ENCODE measurements at places on chromosomes 6 and 20.

DNA sequence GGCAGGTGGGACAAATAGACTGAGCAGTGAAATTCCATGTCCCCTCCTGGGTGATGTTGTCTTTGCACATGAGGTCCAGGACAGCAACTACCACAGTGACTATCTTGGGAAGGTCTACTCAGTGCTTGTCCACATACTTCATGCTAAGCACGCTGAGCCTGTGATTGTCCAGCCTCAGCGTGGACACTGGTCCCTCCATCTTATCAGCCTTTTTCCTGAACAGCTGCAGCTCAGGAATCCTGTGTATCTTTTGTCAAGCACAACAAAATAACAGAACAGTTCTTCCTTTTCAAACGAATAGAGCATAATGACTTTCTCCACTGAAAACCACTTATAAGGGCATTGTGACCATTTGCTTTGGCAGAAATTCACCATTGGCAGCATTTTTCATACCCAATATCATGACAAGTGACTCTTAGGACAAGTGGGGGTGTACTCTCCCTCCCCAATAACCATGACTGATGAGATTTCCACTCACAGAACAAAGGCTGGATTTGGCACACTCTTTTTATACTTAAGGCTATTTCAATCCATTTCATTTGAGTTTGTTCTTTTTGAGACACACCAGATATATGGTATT lies 90.3 kb downstream of the FYN start:
- DNase-seq = no peak

- no peak for DNase-seq
Observed at GRCh38 chr6:40880906-40881305, 158.1 kb downstream of the UNC5CL start.

DNA sequence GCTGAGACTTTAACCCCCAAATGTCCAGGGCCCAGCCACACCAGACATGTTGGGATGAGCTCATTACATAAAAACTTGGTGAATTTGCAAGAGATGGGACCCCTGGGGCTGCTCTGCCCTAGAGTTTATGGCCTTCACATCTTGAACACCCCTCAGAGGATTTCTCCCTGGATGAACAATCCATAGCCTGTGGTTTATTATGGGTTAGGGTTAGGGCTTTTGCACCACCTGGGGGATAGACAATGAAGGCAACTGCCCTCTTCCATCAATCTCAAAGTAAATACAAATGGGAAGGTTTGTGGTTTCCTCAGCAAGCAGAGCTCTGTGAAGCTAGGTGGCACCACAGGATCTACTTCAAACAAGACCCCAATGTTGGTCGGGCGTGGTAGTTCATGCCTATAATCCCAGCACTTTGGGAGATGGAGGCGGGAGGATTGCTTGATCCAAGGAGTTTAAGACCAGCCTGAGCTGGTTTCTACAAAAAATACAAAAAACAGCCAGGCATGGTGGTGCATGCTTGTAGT lies 17.4 kb downstream of the SPINT3 start:
- DNase-seq = no peak

- DNase-seq = no peak
Observed at GRCh38 chr6:44023586-44024454, 103.4 kb downstream of the MRPL14 start.

GRCh38 chr20:57440678-57441509 lies 49.7 kb downstream of the RBM38 start:
- DNase-seq = no peak

GRCh38 chr6:154457881-154458284 lies 52.6 kb downstream of the CNKSR3 start:
- no peak for DNase-seq

GRCh38 chr6:119671105-119671504 lies 321.5 kb upstream of the MAN1A1 start:
- no peak for DNase-seq

GRCh38 chr6:27187231-27188060 lies 60.1 kb upstream of the PRSS16 start:
- DNase-seq = no peak
